Retinal pigment epithelial cell (primary cell): ENCODE measurements at places on chromosomes 3 and 15.

DNA sequence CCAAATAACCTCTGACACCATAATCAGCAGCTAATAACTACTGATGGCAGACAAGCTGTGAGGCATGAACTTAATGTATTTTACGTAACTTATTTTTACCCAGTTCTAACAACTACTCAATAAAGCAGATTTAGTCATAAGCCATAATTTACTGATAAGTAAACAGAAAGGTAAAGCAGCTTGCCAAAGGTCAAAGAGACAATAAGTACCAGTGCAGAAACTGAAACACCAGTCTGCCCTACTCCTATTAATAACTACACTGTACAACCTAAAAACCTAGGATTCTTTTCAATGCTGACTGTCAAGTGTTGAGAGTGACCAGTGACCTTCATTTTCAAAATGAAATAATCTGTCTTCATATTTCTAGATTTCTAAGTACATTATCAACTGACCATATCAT is 152.2 kb downstream of the NR2E3 start:
- no peak for DNase-seq

DNA sequence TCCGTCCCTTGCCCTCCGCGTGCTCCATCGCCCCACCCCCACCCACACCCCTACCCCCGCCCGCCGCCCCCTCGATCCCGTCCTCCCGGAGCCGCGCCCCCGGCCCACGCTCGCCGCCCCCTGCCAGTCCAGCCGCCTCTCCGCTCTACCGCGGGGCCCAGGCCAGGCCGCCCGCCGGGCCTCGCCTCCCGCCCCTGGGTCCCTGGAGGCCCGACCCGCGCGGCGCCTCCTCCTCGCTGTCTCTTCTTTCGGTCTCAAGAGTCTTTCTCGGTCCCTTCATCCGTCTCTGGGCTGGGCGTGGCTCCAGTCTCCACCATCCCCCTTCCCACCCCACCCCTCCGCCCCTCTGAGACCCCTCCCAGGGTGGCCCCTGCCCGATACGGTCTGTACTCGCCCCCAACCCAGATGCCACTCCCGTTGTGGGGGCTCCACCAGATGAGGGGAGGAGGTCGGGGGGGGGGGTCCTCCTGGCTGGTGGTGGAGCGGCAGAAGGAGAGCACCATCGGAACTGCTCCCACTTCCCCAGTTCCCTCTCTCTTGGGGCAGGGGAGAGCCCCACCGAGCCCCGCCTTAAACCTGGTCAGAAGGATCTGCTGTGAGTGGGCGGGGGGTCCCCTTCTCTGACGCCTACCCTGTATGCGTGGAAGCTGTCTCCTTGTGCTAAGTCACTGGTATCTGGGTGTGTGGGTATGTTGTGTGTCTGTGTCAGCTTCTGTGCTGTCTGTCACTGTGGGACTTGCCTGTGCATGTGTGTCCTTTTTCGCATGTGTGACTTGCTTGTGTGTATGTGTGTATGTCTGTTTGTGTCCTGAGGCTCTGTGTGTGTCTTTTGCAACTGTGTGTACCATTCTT is 1.0 kb downstream of the PRKCD start:
- DNase-seq: no peak

- DNase-seq: no peak
Measured at GRCh38 chr15:80978685-80979329, 10.8 kb downstream of the MESD start.

- DNase-seq: no peak
Measured at GRCh38 chr15:42373274-42373673, 14.0 kb downstream of the CAPN3 start.

GRCh38 chr3:174168538-174169254 is 690.4 kb upstream of the NAALADL2 start:
- no peak for DNase-seq
